ENCODE measurements at places on chromosomes 13 and 19. TPM values are rescaled to one million over a fixed set of nuclear protein-coding genes. Genes with fewer than 3 reads are reported as not detected.

DNA sequence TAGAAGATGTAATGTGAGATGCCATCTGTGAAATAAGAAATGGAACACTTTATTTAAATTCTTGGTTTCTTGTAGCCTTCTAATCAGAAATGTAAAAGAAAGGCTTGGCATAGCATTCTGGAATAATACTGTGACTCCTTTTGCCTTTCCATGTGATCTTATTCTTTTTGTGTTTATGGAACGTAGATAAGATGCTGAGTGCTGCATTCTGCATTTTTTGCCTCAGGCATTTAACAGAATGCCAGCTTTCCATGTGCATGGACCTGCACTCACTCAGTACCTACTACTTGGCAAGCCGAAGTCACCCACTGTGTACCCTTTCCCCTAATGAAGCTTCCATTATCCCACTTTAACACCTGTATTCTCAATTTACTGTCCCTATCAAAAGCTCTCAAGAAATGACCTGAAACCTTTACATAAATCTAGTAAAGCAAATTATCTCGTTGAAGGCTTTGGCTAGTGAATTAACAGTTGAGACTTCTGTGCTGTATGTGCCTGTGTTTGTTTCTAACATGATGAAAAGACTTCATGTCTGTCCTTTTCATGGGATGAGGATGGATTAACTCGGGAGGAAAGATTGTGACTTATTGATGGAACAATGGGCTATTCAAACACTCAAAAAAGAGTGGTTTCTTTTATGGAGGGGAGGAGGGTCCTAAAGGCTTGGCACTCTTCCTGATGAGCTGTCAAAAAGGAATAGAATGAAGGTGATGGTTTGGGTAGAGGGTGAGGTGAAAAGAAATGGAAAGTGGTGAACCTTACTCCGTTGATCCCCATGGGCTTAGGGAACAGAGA, 44.7 kb upstream of the FRY start:
- H3K36me3 ChIP-seq: no peaks in the 10 kb centered on the region
- no peak overlapping the region for H3K4me3 ChIP-seq
- peak; percentile 73 for DNase-seq
- no peaks in the 10 kb centered on the region for H3K27me3 ChIP-seq

DNA sequence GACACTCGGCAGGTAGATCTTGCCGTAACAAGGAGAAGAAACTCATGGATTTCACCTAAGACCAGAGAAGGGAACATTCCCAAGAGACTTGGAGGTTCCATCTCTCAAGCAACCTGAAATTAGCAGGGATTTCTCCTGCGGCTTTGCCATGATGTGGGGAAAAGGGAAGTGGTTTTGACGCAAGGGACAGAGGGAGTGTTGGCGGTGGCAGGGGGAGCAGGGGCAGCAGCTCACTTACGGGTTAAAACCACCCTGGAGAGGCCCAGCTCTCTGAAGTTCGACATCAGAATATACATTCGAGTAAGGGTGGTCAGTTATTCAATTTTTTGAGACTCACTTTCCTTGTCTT, 76.1 kb upstream of the POMP start:
- no peaks in the 10 kb centered on the region for H3K27me3 ChIP-seq
- no peak for DNase-seq
- H3K27ac ChIP-seq: no peak overlapping the region
- H3K36me3 ChIP-seq: no peaks in the 10 kb centered on the region
- H3K4me1 ChIP-seq: peaks cover 13% of the 10 kb centered on the region

DNA sequence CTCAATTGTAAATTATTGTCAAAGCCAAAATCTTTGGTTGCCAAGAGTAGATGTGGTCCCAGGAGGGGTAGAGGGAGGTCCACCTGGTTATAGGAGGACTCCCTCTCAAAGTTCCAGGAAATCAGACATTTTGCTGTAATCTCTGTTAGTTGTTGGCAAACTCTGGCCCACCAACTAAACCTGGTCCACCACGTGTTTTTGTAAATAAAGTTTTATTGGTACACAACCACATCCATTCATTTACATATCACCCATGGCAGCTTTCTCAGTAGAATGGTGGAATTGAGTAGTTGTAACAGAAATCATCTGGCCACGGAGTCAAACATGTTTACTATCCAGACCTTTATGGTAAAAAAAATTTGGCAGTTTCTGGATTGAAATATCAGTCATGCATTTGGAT, 70.6 kb downstream of the ZNF557 start:
- no peaks in the 10 kb centered on the region for H3K27me3 ChIP-seq
- no peaks in the 10 kb centered on the region for H3K4me1 ChIP-seq
- DNase-seq: no peak
- no peak overlapping the region for H3K27ac ChIP-seq
- H3K4me3 ChIP-seq: no peak overlapping the region

GRCh38 chr19:757811-758668, 7.1 kb downstream of the MISP start:
- no peaks in the 10 kb centered on the region for H3K36me3 ChIP-seq
- DNase-seq: peak; percentile 79
- H3K4me1 ChIP-seq: peaks cover 6% of the 10 kb centered on the region
- H3K4me3 ChIP-seq: no peak overlapping the region

C19orf81 gene
- not detected for total RNA-seq

MIR17HG gene
- total RNA-seq: 4.0 TPM

GRCh38 chr19:10768936-10769335, 51.1 kb downstream of the DNM2 start:
- peaks cover 17% of the 10 kb centered on the region for H3K36me3 ChIP-seq
- peaks cover 16% of the 10 kb centered on the region for H3K4me1 ChIP-seq
- H3K27me3 ChIP-seq: no peaks in the 10 kb centered on the region
- DNase-seq: no peak
- no peak overlapping the region for H3K27ac ChIP-seq

DNA sequence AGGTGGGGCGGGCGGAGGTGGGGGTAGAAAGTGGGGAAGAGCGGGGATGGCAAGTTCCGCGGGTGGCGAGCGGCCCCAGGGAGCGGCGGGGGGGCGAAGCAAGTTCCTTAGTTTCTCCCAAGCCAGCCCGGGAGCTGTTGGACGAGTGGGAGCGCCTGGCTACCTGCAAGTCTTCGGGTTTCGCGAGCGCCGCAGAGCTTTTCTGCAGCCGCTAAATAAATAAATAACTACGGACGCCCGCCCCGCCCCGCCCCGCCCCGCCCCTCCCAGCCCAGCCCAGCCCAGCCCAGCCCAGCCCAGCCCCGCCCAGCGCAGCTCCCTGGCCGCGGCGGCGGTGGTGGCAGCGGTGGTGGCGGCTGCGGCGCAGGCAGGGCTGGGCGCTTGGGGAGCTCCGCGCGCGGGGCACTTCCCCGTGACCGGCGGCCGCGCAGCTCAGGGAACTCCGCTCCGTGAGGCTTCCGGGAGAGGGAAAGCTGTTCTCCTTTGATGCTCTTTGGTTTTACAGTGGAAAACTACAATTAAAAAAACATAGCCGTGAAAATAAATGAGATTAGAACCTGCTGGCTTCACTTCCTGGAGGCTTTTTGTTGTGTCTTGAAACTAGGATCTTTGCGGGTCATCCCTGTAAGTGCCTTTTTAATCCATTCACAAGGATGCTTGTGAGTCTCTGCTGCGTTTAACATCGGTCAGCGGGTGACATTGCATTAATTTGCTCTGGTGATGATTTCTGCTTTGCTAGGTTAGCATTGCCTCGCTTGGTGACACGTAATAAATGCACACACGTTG, at the start of gene UBE2L5:
UBE2L5 (plus strand) TSS at position 440 of the 786 bp plus-strand sequence. CDS start 5,498 bp downstream, outside the sequence.
- no peaks in the 10 kb centered on the region for H3K27me3 ChIP-seq
- H3K4me1 ChIP-seq: peaks cover 11% of the 10 kb centered on the region
- DNase-seq: peak; percentile 92
- H3K4me3 ChIP-seq: peak within 1 kb of the TSS; percentile 79

GRCh38 chr13:98813993-98814392, 61.5 kb upstream of the SLC15A1 start:
- H3K36me3 ChIP-seq: no peaks in the 10 kb centered on the region
- H3K4me1 ChIP-seq: no peaks in the 10 kb centered on the region
- no peak for DNase-seq
- H3K4me3 ChIP-seq: no peak overlapping the region

DNA sequence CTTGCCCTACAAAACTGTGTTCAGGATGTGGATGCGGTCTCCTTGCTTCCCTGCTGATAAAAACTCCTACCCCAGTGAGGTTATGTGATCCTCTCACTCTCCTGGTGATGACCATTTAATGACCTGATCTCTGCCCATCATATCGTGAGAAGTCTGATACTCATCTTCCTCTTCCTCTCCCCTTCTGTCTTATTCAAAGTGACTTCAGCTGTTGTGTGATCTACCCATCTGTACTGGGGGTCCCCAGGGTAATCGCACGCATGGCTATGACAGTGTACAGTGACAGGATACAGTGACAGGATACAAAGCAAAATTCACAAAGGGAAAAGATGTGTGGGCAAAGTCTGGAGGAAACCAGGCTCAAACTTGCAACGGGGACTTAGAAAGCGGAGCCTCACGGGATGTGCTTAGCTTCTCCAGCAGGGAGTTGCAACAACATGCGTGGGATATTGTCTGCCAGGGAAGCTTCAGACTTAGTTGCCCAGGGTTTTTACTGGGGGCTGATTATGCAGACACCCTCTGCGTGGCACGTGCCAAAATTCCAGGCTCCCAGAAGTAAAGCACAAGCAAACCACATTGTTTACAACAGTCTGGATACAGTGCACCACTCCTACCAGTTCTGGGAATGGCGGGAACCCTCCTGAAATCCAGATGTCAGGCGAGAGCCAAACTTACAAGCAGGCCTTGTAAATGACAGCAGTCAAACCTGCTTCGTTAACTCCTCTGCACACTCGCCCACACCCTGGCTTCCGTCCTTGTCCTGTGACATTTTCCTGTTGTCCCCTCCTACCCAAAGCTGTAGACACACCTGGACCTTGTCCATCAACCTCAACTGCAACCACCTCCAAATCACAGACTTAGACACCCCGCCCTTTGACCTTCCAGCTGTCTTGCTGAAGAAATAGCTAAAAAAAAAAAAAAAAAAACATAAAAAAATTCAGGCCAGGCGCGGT, 18.0 kb upstream of the GARRE1 start:
- H3K4me3 ChIP-seq: no peak overlapping the region
- H3K27ac ChIP-seq: peak overlapping the region; percentile 17
- no peak for DNase-seq
- H3K27me3 ChIP-seq: no peaks in the 10 kb centered on the region
- peaks cover 2% of the 10 kb centered on the region for H3K36me3 ChIP-seq

ZNF473 gene
- 8.3 TPM for total RNA-seq

PPAN gene
- 20.9 TPM for total RNA-seq

ZNF844 gene
- 10.9 TPM for total RNA-seq

GAPDHS gene
- total RNA-seq: not detected

DNA sequence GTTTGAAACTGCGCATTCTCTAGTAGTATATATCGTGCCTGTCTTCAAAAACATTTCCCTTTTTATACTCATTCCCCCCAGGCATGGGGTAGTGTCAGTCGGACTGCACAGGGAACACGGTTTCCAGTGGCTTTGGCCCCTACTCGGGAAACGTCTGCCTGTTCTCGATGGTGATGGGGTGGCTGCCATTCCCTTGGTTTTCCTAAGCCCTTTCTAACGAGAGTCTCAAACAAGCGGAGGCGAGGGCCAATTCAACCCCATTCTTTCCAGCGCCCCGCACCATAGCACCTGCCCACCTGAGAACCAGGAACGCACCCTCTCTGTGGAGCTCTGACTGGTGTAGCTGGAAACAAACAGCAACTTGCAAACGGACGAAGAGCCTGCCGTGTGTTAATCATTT, 127.6 kb downstream of the STK24 start:
- DNase-seq: peak; percentile 22
- H3K27ac ChIP-seq: peak overlapping the region; percentile 96
- no peaks in the 10 kb centered on the region for H3K27me3 ChIP-seq
- peaks cover 44% of the 10 kb centered on the region for H3K4me1 ChIP-seq
- H3K4me3 ChIP-seq: no peak overlapping the region
- peaks cover 40% of the 10 kb centered on the region for H3K36me3 ChIP-seq

ZNF304 gene
- total RNA-seq: 10.6 TPM

GRCh38 chr19:8445488-8446001, 770 bp downstream of the HNRNPM start:
- peak overlapping the region; percentile 95 for H3K4me3 ChIP-seq
- H3K27ac ChIP-seq: peak overlapping the region; percentile 92
- DNase-seq: peak; percentile 79
- peaks cover 19% of the 10 kb centered on the region for H3K36me3 ChIP-seq
- no peaks in the 10 kb centered on the region for H3K27me3 ChIP-seq

C1QTNF9B gene
- total RNA-seq: not detected

KASH5 gene
- not detected for total RNA-seq

DNA sequence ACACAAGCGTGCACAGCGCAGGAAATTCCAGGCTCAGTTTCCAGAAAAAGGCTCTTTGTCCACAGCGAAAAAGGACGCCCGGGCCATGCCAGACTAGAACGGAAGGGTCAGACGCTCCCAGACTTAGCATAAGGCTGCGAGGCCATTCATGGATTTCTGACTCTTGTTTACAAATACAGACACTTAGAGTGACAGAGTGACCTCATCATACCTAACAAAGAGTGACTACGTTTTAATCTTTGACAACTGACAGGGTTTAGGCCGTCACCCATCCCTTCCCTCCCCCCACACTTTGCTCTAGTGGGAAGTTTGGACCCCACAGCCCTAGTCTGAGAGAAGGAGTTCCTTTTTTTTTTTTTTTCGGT, 418 bp upstream of the ZNF709 start:
- H3K27me3 ChIP-seq: no peaks in the 10 kb centered on the region
- H3K36me3 ChIP-seq: no peaks in the 10 kb centered on the region
- peak; percentile 57 for DNase-seq
- H3K4me1 ChIP-seq: peaks cover 11% of the 10 kb centered on the region
- peak overlapping the region; percentile 52 for H3K27ac ChIP-seq
- peak overlapping the region; percentile 96 for H3K4me3 ChIP-seq

DNA sequence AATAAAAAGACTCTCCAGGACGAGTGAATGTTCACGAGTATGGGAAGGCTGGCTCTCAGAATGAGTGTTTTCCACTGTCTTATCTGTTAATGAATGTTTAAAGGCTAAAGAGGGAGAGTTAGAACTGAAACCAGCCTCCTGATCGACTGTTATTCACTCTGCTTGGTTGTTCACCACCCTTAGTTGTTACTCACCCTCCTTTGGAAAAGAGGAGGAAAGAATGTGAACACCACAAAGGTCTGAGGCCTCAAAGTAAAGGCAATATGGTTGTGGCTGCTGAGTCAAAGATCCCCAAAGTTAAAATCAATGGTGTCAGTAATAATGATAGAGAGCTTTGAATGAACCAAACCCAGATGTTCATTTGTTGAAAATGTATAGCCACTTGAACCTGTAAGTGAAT, 1793.2 kb upstream of the PCDH20 start:
- peaks cover 11% of the 10 kb centered on the region for H3K4me1 ChIP-seq
- no peak overlapping the region for H3K4me3 ChIP-seq
- H3K36me3 ChIP-seq: no peaks in the 10 kb centered on the region
- DNase-seq: peak; percentile 18
- no peaks in the 10 kb centered on the region for H3K27me3 ChIP-seq

NKG7 gene
- not detected for total RNA-seq

GRCh38 chr19:55621205-55621672, 3.1 kb downstream of the ZNF784 start:
- no peaks in the 10 kb centered on the region for H3K27me3 ChIP-seq
- peaks cover 12% of the 10 kb centered on the region for H3K36me3 ChIP-seq
- H3K27ac ChIP-seq: no peak overlapping the region
- peak; percentile 68 for DNase-seq

- no peak overlapping the region for H3K4me3 ChIP-seq
- DNase-seq: no peak
- peaks cover 85% of the 10 kb centered on the region for H3K36me3 ChIP-seq
- H3K27me3 ChIP-seq: no peaks in the 10 kb centered on the region
- no peak overlapping the region for H3K27ac ChIP-seq
- H3K4me1 ChIP-seq: peaks cover 2% of the 10 kb centered on the region
Observed at GRCh38 chr19:43662487-43662886, 7.5 kb downstream of the PLAUR start.

TMEM150B gene
- 0.29 TPM for total RNA-seq
